ENCODE measurements at places on chromosomes 6 and 20.

DNA sequence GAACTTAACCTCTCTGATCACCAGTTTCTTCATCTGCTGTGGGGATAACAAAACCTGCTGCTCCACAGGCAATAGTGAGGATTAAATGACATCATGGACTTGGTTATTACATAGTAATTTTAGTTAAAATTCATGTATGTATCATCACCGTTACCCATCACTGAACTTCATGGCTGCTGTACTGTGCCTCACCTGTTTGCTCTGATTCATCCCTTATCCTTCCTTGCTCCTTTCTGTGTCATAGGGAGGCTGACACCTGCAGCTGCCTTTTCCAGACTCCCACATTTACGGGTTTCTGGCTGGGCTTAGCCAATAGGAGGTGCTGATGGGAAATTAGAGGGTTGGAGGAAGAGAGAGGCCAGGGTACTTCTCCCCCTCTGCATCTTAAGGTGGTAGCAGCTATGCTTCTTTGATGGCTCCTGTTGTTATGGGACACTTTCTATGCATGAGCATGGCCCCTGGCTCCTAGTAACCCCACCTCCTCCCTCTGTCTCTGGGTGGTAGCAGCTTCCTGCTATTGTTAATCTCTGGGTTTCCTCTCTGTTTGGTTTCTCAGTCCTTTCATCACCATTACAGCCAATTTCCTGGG, 332.1 kb downstream of the DHX35 start:
- no peak for DNase-seq

DNA sequence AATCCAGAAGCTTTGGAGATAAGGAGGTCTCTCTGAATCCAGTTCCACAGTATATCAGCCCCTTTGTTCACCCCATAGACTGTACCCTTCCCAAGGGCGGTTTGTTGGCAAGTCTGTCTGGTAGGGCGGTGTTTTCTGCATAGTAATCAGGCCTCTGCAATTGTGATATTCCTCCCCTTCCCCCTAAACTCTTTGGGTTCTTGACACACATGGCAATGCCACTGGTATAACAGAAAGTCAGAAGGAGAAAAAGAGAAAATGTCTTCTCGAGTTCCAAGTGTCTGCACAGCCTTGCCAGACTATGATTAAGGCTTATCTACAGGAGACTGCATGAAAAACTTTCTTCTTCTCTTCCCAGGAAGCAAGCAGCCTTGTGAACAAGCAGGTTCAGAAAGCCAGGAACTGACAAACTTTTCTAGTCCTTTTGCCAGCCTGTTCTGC, 45.6 kb downstream of the FOXO3 start:
- no peak for DNase-seq

- DNase-seq: no peak
Observed at GRCh38 chr6:40611912-40612311, 24.7 kb upstream of the LRFN2 start.

GRCh38 chr6:18577491-18577890, 190.3 kb downstream of the RNF144B start:
- DNase-seq: no peak

GRCh38 chr6:151352410-151353396, 38.7 kb downstream of the ZBTB2 start:
- no peak for DNase-seq

- no peak for DNase-seq
Observed at GRCh38 chr6:100300221-100300736, 164.4 kb downstream of the SIM1 start.

- no peak for DNase-seq
Observed at GRCh38 chr6:126444659-126445273, 104.9 kb downstream of the CENPW start.

- DNase-seq: no peak
Observed at GRCh38 chr20:41978875-41979274, 360.7 kb upstream of the CHD6 start.

DNA sequence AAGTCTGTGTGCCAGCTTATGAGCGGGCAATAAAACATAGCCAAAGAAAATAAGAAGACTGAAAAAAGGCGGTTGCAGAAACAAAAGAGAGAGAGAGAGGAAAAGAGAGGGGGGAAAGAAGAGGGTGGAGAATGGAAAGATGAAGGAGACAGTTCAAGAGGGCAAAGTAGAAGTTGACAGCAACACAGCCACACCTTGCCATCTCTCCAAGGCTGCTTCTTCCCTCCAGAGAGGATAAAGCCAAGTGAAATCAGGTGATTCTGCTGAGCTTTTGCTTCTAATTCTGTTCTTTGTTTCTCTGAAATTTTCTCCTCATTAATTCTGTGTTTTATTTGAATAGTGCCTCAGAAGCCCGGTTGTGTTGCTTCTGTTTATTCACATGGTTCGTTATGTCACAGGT, 48.5 kb downstream of the PTPRK start:
- no peak for DNase-seq
